ENCODE measurements at places on chromosomes 7 and 10.
A peak's percentile ranks its signal among the peaks of the same experiment; 100 is the strongest.

GRCh38 chr7:30853576-30853975 is 58.1 kb upstream of the AQP1 start:
- DNase-seq, result no peak

GRCh38 chr7:2466675-2467074 is 9.5 kb downstream of the GRIFIN start:
- no peak for DNase-seq

- DNase-seq, result no peak
Measured at GRCh38 chr7:149196151-149196704, 882 bp downstream of the ZNF282 start.

GRCh38 chr10:15486404-15486803 is 115.3 kb upstream of the FAM171A1 start:
- no peak for DNase-seq

DNA sequence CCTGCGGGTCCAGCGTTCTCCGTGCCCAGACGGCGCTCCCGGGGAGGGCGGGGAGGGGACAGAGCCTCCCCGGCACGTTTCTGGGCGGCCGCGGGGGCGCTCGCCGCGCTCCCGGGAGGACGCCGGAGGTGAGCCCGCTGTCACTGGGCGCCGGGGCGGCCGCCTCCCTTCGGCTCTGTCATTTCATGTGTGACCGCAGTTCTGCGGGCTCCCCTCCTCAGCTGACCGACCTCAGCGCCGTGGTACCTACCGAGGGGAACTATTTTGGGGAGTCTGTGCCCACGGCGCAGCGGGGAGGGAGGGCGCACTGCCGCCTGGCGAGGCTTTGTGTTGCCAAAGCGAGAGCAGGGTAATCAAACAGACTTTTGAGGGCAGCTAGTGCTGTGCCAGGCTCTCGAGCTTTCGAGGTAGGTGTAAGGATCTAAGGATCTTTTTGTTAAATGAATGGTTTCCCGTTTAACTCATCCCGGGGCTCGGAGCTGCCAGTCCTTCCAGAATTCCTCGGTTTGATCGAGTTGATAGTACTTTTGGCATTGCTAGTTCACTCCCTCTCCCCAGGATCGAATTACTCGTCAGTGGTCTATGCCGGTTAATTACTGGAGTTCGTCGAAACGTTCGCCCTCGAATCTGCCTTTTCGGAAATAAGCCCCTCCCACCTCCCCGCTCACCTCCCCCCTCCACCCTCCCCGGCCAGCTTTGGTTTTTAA is 1.9 kb downstream of the ARID5B start:
- no peak for DNase-seq

GRCh38 chr7:4801839-4802231 is 26.4 kb downstream of the AP5Z1 start:
- no peak for DNase-seq

- no peak for DNase-seq
Measured at GRCh38 chr10:34273340-34273739, 541.8 kb downstream of the PARD3 start.

GRCh38 chr10:13899941-13900340 is 313.2 kb downstream of the PRPF18 start:
- DNase-seq, result no peak

DNA sequence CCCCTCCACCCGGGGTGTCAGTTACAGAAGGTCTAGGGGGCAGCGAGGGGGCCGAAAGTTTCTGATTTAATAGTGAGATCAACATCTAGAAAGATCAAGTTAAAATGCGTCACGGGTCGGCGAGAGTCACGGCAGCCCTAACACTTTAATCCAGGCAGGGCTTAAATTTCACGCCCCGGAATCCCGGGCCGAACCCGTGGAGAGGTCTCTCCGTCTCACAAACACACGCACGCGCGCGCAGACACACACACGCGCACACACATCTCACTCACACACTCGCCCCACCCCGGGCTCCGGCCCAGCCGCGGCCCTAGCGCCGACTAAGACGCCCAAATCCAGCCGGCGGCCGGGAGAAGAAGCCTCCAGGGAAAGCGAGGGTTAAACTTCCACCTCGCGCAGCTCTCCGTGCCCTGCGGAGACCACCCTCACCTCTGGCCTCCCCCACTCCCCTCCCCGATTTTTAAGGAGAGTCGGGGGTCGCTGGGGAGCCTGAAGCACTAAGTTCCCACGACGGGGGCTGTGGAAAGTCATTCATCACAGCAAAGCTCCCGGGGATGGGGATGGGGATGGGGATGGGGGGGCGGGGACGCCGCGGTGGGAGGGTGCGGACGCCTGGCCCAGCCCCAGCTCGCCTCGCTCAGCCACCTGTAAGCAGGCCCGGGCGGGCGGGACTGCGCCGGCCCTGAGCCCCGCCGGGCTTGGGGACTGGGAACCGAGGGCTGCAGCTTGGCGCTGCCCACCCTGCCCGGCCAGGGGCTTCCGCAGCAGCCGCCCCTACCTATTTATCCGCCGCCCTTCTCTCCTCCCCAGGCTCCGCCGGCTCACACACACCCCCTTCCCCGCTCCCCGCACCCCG is 1.6 kb downstream of the PDGFA start:
- no peak for DNase-seq

DNA sequence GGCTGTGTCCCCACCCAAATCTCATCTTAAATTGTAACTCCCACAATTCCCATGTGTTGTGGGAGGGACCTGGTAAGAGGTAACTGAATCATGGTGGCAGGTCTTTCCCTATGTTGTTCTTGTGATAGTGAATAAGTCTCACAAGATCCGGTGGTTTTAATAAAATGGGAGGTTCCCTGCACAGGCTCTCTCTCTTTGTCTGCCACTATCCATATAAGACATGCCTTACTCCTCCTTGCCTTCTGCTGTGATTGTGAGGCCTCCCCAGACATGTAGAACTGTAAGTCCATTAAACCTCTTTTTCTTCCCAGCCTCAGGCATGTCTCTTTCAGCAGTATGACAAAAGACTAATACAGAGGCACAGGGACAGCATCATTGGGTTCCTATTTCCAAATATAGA is 381.2 kb downstream of the SFMBT2 start:
- DNase-seq, result no peak

DNA sequence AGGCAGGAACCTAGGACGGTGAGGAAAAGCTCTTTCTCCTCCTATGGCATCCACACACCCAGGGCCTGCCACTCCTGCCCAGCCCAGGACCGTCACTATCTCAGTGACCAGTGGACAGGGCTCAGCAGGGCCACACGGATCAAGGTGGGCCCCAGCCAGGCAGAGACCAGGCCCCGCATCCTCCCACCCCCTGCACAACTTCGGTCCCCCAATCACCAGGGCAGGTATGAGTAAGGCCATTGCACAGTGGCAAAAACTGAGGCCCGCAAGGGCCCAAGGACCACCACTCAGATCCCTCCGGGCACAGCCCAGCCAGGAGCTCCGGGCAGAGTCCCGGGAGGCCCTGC is 30.3 kb downstream of the OAT start:
- no peak for DNase-seq

GRCh38 chr10:21830037-21830436 is 173.5 kb downstream of the DNAJC1 start:
- DNase-seq, result no peak

DNA sequence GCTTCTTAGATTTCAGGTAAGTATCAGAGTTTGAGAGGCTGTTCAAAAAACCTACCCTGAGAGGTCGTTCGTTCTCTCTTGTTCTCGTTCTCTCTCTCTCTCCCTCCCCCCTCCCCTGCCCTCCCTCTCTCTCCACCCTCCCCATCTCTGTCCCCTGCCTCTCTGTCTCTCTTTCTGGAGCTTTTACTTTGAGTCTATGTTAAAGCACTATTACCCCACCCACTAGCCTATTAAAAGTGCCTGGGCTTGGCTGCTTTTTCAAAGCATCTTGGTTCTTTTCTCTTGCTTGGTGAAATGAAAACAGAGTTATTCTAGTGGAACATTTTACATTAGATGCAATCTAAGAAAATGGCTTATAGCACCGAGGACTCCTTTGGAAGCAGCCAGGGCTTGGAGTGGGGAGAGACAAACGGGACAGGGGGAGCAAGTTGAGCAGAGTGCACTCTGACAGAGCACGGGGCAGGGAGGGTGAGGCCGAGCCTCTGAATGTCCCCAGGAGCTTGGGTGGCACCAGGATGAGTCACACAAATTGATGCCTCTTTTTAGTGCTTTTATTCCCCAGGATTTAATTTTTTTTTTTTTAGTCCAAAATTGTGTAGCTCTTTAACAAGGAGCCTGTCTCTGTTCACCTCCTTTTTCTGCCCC is 134.3 kb downstream of the CFAP58 start:
- no peak for DNase-seq

GRCh38 chr10:117370205-117370604 is 5.0 kb downstream of the PDZD8 start:
- DNase-seq, result no peak

- no peak for DNase-seq
Measured at GRCh38 chr7:94307399-94308048, 87.2 kb upstream of the COL1A2 start.

GRCh38 chr7:135320268-135320667 is 86.6 kb downstream of the STRA8 start:
- DNase-seq, result peak; percentile 77

DNA sequence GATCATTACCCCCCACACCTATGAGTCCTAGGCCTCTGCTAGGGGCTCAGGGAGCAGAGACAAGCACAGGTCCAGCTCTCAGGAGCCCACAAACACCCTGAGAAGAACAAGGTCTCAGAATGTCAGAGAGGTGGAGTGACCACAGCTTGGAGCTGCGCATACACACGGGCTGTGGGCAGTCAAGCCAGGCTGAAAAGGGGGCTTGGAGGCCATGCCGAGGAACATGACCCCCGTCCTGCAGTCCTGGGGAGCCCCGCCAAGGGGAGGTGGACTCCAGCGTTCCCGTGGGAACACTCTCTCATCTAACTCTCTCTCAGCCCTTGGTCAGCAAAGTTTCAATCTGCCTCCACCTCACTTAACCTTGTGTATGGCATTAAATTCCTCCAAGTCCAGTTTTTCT is 7.8 kb upstream of the MMP21 start:
- no peak for DNase-seq

GRCh38 chr7:37536706-37537105 is 88.0 kb upstream of the ELMO1 start:
- DNase-seq, result no peak

- DNase-seq, result no peak
Measured at GRCh38 chr10:49055221-49055849, 60.0 kb downstream of the VSTM4 start.

- no peak for DNase-seq
Measured at GRCh38 chr10:98446151-98446660, 529 bp downstream of the HPS1 start.

DNA sequence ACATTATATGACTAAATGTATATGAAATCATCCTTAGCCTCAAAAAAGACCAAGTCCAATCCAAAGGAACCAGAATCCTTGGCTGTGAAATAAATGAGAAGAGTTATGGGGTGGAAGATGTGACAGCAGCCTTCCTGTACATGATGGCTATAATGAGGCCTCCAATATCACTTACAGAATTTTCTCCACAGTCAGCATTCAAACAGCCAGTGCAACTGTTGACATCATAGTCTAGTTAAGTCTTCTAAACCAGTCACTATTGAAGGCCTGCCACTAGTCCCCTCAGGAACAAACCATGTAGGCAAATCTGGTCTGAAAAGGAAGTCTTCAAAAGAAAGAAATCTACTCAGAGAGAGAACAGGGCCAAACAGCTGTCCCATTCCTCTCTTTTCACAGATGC is 219.5 kb upstream of the CCDC6 start:
- no peak for DNase-seq

DNA sequence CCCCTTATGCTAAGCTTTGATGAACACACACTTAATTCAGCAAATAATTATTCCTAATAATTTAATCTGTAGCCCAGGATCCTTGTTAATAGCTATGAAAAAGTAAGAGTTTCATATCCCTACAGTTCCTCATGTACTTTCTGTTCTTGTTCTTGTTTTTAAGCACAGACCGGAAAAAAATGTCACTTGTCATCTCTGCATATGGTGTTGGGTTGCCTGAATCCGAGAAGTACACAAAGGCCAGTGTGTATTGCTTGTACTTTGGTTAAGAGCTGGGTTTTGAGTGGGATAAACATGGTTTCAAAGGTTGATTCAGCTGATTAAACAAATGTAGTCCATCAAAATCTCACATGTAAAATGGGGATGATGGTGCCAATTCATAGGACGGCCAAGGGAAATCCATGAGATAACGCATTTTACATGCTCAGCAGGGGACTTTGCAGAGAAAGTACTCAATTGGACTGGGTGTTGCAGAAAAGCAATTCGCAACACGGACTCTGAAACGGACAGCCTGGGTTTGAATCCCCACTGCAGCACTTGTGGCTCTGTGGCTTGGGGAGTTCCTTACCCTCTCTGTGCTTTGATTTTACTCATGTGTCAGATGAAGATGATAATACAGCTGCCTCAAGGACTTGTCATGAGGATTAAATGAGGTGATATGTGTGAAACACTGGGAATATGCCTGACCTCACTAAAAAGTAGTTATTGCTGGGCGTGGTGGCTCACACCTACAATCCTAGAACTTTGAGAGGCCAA is 71.7 kb downstream of the MAP3K8 start:
- DNase-seq, result no peak

DNA sequence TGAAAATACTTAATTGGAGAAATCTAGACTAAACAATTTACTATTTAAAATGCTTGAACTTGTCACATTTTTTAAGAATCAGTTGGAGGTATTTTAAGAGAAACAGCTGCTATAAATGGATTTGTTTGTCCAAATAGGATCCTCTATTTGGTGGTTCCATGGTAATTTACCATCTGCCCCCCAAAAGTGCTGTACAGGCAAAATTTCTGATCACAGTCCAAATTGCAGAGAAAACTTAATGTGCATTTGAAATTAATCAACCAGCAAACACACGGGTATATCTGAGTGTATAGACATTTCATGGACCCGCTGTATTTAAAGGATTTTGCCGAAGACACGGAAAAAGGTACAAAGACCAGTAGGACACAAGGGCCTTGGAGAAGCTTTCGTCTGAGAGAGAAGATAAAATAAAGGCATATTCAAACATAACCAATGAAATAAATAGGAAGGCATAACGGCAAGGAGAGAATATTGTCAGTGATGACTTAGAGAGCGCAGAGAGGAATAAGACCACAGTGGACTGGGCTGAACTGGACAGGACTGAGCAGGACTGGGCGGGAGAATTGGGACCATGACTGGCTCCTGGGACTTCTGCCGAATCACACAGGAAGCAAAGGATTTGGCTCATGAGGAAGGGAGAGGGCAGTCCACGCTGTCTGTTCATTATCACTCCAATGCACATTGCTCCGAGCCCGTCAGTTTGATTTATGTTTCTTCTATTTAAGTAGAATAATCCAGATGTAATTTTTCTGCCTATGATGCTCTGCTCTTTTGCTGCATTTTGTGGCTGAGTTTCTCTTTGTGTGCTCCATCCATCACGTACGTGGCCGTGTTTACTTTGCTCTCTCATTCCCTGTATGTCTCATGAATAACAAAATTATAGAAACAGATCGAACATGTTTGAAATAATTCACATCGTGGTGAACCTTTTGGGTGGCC is 112.8 kb downstream of the PRLHR start:
- DNase-seq, result no peak

DNA sequence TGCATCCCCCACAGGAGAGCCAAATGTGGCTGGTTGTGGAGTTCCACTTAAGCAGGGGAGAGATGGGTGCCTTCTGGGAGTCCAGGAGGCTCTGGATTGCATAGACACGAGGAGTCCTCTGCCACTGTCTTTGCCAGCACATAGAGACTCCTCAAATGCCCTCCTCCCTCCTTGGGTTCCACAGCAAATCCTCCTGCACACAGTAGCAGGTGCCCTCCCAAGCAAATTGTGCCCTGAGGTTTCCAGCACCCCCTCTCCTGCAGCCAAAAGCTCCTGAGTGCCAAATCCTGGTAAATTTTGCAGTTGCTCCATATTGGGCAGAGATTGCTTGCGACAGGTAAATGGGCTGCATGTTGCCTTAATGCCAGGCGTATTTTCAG is 5.8 kb downstream of the EVX1 start:
- no peak for DNase-seq

All from skeletal muscle cell (primary cell).